ENCODE measurements at places on chromosomes 13 and 19. TPM values are rescaled to one million over a fixed set of nuclear protein-coding genes. Genes with fewer than 3 reads are reported as not detected.

GRCh38 chr19:55699221-55699620 is 24.2 kb downstream of the EPN1 start:
- H3K4me1 ChIP-seq, result no peaks in the 10 kb centered on the region
- no peak overlapping the region for H3K4me3 ChIP-seq
- no peak overlapping the region for H3K27ac ChIP-seq
- no peaks in the 10 kb centered on the region for H3K27me3 ChIP-seq
- no peak for DNase-seq

DNA sequence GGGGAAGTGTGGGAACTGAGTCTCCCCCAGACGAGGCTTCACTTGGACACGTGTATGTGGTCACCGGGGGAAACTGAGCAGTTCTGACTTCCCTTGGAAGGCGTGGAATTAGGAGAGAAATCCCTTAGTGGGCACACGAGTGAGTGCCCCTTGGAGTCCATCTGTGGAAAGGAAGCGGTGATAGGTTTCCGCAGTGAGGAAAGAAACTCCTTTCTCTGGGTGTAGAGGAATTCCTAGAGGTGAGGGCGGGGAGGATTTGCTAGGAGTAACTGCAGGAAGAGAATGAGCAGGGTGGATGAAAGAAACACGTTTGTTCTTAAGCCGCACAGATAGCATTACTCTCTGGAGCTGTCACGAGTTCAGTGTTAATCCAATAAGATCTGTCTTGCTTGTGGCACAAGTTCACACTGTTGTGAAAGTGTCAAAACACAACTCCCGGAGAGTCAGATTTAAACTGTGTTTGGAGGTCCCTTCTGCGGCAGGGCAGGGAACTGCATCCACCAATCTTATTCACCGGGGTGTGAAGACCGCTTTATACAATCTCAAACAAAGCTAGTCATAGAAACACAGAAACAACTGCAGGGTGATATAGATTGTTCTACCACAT is 1.2 kb downstream of the KL start:
- H3K4me3 ChIP-seq, result peak overlapping the region; percentile 52
- DNase-seq, result peak; percentile 63
- H3K27ac ChIP-seq, result peak overlapping the region; percentile 24
- H3K27me3 ChIP-seq, result peaks cover 16% of the 10 kb centered on the region

DNA sequence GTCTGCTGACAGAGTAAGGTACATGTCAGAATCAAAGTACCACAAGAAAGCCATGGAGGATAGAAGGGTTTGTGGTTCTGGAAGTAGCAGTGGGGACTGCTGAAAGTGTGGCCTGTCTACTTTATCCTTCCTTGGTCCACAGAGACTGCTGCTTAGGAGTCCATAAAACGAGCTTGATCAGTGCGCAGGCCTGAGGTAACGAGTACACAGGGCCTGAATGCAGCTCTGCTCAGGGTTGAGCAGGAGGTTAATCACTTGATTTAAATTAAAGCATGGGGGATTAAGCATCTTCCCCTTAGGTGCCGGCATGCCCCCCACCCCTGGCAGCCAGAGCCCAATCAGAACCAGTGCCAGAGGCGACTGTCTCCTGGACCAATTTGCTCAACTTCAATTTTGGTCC is 34.9 kb upstream of the WASF3 start:
- H3K4me3 ChIP-seq, result no peak overlapping the region
- no peaks in the 10 kb centered on the region for H3K27me3 ChIP-seq
- H3K27ac ChIP-seq, result no peak overlapping the region
- no peaks in the 10 kb centered on the region for H3K36me3 ChIP-seq
- no peak for DNase-seq

- H3K4me1 ChIP-seq, result no peaks in the 10 kb centered on the region
- DNase-seq, result no peak
- no peak overlapping the region for H3K4me3 ChIP-seq
- no peaks in the 10 kb centered on the region for H3K27me3 ChIP-seq
Observed at GRCh38 chr13:111483621-111483987, 163.2 kb downstream of the TEX29 start.

DNA sequence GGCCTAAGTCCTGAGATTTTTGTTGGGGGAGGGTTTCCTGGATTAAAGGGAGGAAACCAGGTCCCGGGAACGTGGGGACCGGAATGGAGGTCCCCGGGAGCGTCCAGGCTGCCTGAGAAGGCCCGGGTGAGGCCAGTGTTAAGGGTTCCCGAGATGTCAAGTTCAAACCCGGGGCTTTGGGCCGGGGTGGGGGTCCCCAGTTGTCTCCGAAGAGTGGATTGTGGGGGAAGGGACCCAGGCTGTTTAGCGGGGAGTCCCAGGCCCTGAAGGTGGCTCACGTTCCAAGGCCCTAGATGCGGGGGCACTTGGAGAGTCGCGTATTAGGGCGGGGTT is 262 bp downstream of the COX7A1 start:
- H3K27ac ChIP-seq, result peak overlapping the region; percentile 76
- H3K36me3 ChIP-seq, result no peaks in the 10 kb centered on the region
- peak overlapping the region; percentile 22 for H3K4me3 ChIP-seq
- H3K4me1 ChIP-seq, result no peaks in the 10 kb centered on the region
- DNase-seq, result no peak
- no peaks in the 10 kb centered on the region for H3K27me3 ChIP-seq

- peaks cover 43% of the 10 kb centered on the region for H3K4me1 ChIP-seq
- DNase-seq, result no peak
- no peaks in the 10 kb centered on the region for H3K36me3 ChIP-seq
- no peak overlapping the region for H3K27ac ChIP-seq
- H3K27me3 ChIP-seq, result no peaks in the 10 kb centered on the region
Observed at GRCh38 chr19:13883516-13884064, 6.7 kb downstream of the NANOS3 start.

- H3K4me3 ChIP-seq, result peak within 1 kb of the TSS; percentile 90
- no peaks in the 10 kb centered on the region for H3K36me3 ChIP-seq
- H3K27ac ChIP-seq, result peak within 1 kb of the TSS; percentile 83
- peak; percentile 91 for DNase-seq
- H3K4me1 ChIP-seq, result no peaks in the 10 kb centered on the region
- no peaks in the 10 kb centered on the region for H3K27me3 ChIP-seq
Observed at GRCh38 chr19:7636691-7637373, at the start of gene STXBP2. Gene STXBP2 (plus strand): TSS chr19:7637110. CDS start chr19:7637150, 40 bp downstream.

Gene MEDAG
- total RNA-seq, result 0.62 TPM

Gene ZNF439
- total RNA-seq, result 8.8 TPM

Gene ZSCAN4
- total RNA-seq, result not detected

Gene ZNF582
- 1.1 TPM for total RNA-seq

All from colonic mucosa (tissue), 4 donors.